Skeletal muscle tissue (tissue), 5 donors: ENCODE measurements at places on chromosomes 13 and 19. TPM values are rescaled to one million over a fixed set of nuclear protein-coding genes. Genes with fewer than 3 reads are reported as not detected.

The PCP2 gene
- not detected for total RNA-seq

The TPTE2 gene
- total RNA-seq = not detected

The AZU1 gene
- total RNA-seq = 2.6 TPM

The ATXN8OS gene
- not detected for total RNA-seq

The NCR1 gene
- total RNA-seq = not detected

The PALM3 gene
- total RNA-seq = not detected

The PSG7 gene
- total RNA-seq = not detected

The RYR1 gene
- 243 TPM for total RNA-seq
